NCI-H82 (cell line): ENCODE measurements at places on chromosomes 5 and 9.
A peak's percentile ranks its signal among the peaks of the same experiment; 100 is the strongest.

- DNase-seq: no peak
Measured at GRCh38 chr5:62144401-62145022, 161.5 kb upstream of the KIF2A start.

- DNase-seq: no peak
Measured at GRCh38 chr5:34553581-34553980, 102.5 kb upstream of the RAI14 start.

DNA sequence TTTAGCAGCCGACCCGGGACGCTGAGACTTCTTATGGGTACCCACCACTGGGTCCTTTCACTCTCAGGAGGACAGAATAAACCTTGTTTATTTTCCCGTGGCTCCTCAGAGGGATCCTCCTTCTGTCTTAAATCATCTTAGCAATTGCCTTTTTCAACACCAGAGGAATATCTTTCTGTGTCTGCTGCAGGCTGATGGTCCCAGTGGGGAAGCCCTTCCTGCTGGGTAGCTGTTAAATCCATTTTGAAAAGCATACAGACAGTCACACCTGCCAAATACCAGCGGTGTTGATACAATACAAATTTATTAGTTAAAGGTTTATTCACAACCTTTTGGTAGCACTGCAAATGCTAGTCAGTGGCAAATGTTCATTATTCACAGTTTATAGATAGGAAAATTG, 222.9 kb downstream of the AOPEP start:
- no peak for DNase-seq

GRCh38 chr9:72255569-72255968, 106.3 kb downstream of the GDA start:
- DNase-seq: no peak

GRCh38 chr5:96629774-96630173, 32.4 kb upstream of the CAST start:
- DNase-seq: peak; percentile 75

DNA sequence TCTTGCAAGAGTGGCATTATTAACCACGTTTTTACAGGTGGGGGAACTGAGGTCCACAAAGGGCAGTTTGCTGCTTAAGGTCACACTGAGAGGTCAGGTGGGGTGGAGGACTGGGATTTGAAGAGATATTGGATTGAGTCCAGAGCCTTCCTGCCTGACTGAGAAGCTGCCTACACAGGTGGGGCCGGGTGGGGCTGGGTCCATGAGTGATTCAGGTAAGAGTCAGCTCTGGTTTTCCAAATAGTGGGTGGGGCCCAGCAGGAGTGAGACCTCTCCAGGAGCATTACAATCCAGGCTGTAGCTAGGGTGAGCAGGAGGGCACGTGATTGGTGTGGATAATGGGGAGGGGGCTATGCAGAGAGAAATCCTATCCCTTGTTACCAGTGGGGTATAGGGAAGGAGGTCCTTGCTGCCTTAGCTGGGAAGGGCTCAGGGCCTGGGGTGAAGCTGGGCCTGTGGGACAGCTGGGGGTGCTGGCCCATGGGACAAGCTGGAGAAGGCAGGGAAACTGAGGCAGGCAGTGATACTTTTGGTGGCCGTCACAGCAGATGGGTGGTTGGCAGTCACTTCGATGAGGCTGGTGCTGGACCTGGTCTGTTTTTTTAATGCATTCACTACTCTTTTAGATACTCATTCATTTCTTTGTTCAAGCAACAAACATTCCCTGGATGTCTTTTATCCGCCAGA, 2.9 kb upstream of the PTGS1 start:
- no peak for DNase-seq

DNA sequence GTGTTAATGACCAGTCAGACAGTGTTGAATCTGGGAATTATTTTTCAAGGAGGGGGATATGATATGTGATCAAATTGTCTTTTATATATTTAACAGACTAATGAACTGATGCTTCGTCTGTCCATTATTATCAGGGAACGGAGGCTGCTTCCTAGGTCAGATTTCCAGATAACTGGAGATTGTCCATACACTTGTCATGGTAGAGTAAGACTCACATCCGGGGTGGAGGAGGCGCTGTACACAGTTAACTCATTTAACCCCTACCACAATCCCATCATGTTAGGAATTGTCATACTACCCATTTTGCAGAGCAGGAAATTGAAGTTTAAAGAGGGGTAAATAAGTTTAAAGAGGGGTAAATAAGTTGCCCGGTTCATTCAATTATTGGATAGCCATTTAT, 55.9 kb downstream of the ARHGAP26 start:
- no peak for DNase-seq

DNA sequence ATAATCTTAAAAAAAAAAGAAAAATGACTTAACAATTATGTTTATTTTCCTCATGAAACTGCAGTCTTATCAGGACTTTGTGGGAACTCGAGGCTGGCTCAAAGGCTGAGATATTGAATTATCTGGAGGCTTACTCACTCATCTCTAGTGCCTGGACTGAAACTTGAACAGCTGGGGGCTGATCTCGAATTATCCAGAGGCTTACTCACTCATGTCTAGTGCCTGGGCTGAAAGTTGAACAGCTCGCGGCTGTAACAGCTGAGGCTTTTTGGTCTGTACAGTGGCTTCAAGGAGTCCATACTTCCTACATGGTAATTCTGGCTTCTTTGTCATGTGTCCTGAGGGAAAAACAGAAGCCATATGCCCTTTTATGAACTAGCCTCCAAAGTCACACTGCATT, 371.9 kb downstream of the CETN3 start:
- peak; percentile 3 for DNase-seq

DNA sequence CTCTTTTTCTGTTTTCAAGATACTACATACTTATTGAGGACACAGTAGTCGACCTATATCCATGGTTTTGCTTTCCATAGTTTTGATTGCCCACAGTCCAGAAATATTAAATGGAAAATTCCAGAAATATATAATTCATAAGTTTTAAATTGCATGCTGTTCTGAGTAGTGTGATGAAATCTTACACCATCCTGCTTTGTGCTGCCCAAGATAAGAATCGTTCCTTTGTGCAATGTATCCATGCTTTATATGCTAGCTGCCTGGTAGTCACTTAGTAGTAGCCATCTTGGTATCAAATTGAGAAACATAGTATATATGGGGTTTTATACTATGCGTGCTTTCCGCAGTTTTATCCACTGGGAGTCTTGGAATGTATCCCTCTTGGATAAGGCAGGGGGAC, 59.0 kb downstream of the CWC27 start:
- DNase-seq: peak; percentile 36

GRCh38 chr5:15533129-15533893, 33.3 kb downstream of the FBXL7 start:
- DNase-seq: no peak

DNA sequence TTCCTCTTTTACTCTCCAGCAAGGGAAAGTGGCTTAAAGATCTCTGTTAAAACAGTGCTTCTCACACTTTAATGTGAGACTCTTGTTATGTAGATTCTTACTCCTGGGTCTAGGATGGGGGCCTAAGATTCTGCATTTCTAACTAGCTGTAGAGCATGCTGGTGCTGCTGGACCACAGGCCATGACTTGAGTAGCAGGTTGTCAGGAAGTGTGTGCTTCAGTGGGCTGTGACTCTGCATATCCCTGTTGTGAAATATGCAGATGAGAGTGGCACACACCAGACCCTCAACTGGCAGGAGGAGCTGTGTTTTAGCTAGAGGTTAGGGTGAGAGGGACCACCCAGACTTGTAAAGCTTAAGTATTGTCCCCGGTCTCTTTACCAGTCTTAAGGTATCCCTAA, 191.1 kb upstream of the DMRT1 start:
- no peak for DNase-seq

GRCh38 chr5:5638211-5638610, 215.7 kb downstream of the ICE1 start:
- no peak for DNase-seq

- no peak for DNase-seq
Measured at GRCh38 chr5:143636931-143637528, 174.9 kb upstream of the HMHB1 start.

- no peak for DNase-seq
Measured at GRCh38 chr5:593511-593910, 18.6 kb upstream of the CEP72 start.

DNA sequence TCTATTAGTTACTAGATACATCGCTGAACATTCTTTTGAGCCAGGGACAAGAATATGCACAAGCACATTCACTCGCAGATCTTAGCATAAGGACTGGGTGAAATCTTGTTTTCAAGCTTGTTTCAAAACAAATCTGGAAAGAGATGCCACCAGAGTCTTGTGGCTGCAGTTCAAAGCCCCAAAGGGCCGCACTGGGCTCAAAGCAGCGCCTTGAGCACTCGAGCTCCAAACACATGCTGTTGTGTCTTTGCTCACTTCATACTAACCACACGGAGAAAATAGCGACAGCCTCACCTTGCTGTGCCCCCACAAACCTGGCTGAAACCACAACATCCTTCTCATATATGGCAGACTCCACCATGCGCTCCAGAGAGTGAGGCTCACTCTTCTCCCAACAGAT, 34.2 kb upstream of the IL7R start:
- no peak for DNase-seq

DNA sequence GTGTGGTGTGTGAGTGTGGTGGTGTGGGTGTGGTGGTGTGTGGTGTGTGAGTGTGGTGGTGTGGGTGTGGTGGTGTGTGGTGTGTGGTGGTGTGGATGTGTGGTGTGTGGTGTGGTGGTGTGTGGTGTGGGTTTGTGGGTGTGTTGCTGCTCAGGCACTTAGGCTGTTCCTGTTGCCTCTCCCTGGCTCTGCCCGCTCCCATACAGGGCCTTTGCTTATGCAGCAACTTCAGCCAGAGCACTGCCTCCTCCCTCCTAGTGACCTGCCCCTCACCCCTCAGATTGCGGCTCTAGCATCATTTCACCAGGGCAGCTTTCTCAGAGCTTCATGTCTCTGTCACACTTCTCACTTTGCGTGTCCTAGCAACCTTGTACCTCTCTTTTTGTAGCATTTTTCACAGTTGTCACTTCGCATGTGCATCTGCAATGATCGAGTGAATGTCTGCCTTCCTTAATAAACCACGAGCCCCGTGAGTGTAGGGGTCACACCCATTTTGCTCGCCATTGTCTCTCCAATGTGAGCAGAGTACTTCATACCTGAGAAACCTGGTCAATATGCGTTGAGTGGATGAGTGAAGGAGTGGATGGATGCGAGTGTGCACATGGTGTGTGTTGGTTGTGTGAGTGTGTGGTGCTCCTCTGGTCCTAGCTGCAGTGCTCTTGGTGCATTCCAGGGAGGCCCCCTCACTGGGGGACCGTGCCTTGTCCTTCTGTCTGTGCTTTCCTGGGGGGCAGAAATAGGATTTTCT, 167.9 kb upstream of the PANK3 start:
- no peak for DNase-seq

- DNase-seq: no peak
Measured at GRCh38 chr5:150780187-150780692, 1.7 kb downstream of the SMIM3 start.

- no peak for DNase-seq
Measured at GRCh38 chr9:17927616-17928015, 348.8 kb downstream of the SH3GL2 start.

GRCh38 chr5:75510836-75511434, 494 bp downstream of the CERT1 start:
- DNase-seq: peak; percentile 50

DNA sequence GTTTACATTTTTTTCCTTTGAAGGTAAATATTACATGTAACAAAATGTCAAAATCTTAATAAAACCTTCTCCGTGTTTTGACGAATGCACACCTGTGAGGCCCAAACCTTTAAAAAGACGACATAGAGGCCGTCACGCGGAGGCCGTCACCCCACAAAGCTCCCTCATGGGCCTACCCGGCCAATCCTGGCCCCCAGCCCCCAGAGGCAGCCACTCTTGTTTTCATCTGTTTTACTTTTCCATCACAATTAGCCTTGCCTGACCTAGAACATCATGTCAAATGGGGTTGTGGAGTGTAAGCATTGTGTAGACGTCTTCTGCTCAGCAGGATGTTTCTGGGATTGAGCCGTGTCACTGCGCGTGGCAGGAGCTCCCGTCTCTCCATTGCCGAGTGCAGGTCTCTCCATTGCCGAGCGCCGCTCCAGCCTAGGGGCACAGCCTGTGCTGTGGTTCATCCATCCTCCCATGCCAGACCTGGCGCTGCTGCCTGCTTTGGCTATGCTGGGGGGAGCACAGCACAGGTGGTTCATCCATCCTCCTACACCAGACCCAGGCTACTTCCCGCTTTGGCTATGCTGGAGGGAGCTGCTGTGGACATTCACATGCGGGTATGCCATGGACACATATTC, 52.2 kb upstream of the IRX4 start:
- DNase-seq: no peak

DNA sequence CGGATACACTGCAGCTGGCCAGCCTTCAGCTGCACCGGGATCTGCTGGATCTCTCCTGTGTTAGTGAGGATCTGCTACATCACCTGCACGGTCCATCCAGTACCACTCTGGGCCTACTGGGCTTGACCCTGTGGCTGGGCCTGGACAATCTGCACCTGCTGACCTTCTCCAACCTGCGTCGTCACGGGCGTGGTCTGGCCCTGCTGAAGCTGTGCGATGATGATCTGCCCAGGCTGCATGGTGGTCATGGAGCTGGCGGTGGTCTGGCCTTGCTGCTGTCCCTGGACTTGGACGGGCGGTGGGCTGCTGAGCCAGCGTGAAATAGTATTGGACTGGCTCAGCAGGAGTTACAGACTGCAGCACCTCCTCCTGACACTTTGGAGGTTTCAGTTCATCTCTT, 137.1 kb upstream of the GAS1 start:
- no peak for DNase-seq

GRCh38 chr5:69415584-69415958, 655 bp downstream of the MARVELD2 start:
- DNase-seq: no peak

DNA sequence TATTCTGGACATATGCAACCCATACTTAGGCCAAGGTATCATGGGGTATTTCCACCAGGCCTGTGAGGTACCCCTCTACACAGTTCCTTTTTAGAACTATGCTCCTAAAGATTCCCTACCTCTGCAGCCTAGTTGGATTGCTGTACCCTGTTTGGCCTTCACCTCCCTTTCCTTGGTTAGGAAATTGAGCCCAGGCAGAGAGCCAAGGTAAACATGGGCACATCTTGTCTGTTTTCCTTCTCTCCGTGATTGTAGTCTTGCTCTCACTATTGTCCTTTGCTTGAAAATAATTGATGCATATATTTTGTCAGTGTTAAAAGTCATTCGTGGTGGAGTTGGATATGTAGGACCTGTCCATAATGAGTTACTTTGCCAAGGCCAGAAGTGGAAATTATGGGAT, 26.7 kb downstream of the BDP1 start:
- DNase-seq: no peak

DNA sequence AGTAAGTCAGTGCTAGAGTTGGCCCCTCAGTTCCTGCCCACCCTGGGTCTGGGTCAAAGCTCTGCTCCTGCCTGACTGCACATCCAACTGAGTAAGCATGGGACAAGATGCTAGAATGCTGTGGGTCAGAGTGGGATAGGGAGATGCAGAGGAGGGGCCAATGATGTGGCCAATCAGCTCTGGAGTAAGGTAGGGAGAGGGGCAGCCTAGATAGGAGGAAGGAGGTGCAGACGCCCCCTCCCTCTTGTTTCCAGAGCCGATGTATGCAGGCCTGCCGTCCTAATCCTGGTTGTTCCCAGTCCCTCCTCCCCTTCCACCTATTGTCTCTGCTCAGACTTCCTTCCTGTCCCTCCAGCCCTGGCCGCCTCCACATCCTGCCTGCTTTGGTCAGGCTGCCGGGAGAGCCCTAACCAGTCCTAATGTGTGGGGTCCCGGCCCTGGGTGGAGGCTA, 1.3 kb downstream of the ARAP3 start:
- peak; percentile 66 for DNase-seq

- DNase-seq: no peak
Measured at GRCh38 chr5:17429353-17429752, 68.7 kb upstream of the TAF11L2 start.

- DNase-seq: no peak
Measured at GRCh38 chr5:93082981-93083380, 498.0 kb downstream of the NR2F1-AS1 start.
